ENCODE measurements at places on chromosomes 3 and 15. TPM values are rescaled to one million over a fixed set of nuclear protein-coding genes. Genes with fewer than 3 reads are reported as not detected.

- no peak overlapping the region for H3K4me3 ChIP-seq
- H3K36me3 ChIP-seq: no peaks in the 10 kb centered on the region
- no peak overlapping the region for H3K27ac ChIP-seq
Measured at GRCh38 chr3:62954580-62954979, 79.4 kb upstream of the CADPS start.

- H3K27ac ChIP-seq: no peak overlapping the region
- H3K4me1 ChIP-seq: peaks cover 12% of the 10 kb centered on the region
- no peak for DNase-seq
- H3K36me3 ChIP-seq: no peaks in the 10 kb centered on the region
- no peak overlapping the region for H3K4me3 ChIP-seq
Measured at GRCh38 chr3:59872128-59872527, 822.3 kb upstream of the CFAP20DC start.

DNA sequence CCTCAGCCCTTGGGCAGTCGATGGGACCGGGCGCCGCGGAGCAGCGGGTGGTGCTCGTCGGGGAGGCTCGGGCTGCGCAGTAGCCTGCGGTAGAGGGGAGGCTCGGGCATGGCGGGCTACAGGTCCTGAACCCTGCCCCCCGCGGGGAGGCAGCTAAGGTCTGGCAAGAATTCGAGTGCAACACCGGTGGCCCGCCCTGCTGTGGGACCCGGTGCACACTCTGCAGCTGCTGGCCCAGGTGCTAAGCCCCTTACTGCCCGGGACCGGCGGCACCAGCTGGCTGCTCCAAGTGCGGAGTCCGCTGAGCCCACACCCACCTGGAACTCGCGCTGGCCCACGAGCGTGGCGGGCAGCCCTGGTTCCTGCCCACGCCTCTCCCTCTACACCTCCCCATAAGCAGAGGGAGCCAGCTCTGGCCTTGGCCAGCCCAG, 377.7 kb upstream of the RBMS3 start:
- no peak overlapping the region for H3K27ac ChIP-seq
- no peaks in the 10 kb centered on the region for H3K36me3 ChIP-seq
- H3K4me3 ChIP-seq: no peak overlapping the region
- no peak for DNase-seq
- H3K27me3 ChIP-seq: no peaks in the 10 kb centered on the region
- no peaks in the 10 kb centered on the region for H3K4me1 ChIP-seq

DNA sequence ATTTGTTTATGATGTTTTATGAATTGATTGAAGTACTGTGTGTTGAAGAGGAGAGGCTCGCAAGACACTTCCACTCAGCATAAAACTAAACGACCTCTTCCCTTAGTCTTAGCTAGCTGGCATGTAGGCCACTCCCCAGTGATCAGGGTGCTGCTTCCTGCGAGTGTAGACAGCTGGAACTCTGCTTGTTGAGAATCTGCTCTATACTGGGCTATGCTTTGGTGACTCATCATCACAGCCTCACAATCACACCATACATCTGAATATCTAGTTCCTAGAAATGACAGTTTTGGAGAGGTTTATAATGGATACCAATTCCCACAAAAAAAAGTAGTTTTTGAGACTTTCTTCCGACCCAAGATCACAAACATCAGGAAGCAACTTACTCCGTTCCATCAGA, 1.5 kb upstream of the SLC24A5 start:
- no peaks in the 10 kb centered on the region for H3K4me1 ChIP-seq
- DNase-seq: no peak
- no peak overlapping the region for H3K4me3 ChIP-seq
- no peak overlapping the region for H3K27ac ChIP-seq
- no peaks in the 10 kb centered on the region for H3K36me3 ChIP-seq

- peak; percentile 73 for DNase-seq
- peaks cover 75% of the 10 kb centered on the region for H3K4me1 ChIP-seq
- H3K4me3 ChIP-seq: peak overlapping the region; percentile 81
Measured at GRCh38 chr3:106333911-106334618, 465.3 kb upstream of the CBLB start.

GRCh38 chr3:188819939-188820338, 351.8 kb upstream of the TPRG1 start:
- no peaks in the 10 kb centered on the region for H3K27me3 ChIP-seq
- H3K36me3 ChIP-seq: no peaks in the 10 kb centered on the region
- H3K4me1 ChIP-seq: peaks cover 30% of the 10 kb centered on the region
- peak overlapping the region; percentile 27 for H3K4me3 ChIP-seq

DNA sequence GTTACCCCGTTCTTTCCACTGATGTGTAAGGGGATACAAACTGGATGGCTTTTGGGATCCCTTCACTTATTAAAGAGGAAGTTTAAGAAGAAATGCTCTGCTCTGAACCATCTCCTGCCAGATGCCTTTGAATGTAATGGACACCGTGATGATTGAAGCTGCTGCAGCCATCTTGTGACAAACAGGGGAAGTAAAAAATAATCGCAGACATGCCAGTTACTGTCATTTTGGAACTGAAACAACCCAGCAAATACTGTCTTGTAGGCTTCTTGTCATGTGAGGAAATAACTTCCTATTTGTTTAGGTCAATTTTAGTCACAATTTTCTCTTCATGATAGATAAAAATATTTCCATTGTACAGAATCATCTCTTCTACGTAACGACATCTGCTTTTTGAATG, 224.0 kb downstream of the CHL1 start:
- DNase-seq: no peak
- H3K27ac ChIP-seq: no peak overlapping the region
- no peaks in the 10 kb centered on the region for H3K4me1 ChIP-seq
- no peak overlapping the region for H3K4me3 ChIP-seq
- H3K27me3 ChIP-seq: no peaks in the 10 kb centered on the region

GRCh38 chr15:25739687-25740121, 123.4 kb downstream of the ATP10A start:
- H3K36me3 ChIP-seq: no peaks in the 10 kb centered on the region
- H3K4me1 ChIP-seq: peaks cover 33% of the 10 kb centered on the region
- no peaks in the 10 kb centered on the region for H3K27me3 ChIP-seq
- H3K4me3 ChIP-seq: no peak overlapping the region
- H3K27ac ChIP-seq: no peak overlapping the region

GRCh38 chr3:41258239-41258800, 59.0 kb downstream of the CTNNB1 start:
- no peak for DNase-seq
- no peaks in the 10 kb centered on the region for H3K4me1 ChIP-seq
- H3K27ac ChIP-seq: no peak overlapping the region
- H3K36me3 ChIP-seq: no peaks in the 10 kb centered on the region

DNA sequence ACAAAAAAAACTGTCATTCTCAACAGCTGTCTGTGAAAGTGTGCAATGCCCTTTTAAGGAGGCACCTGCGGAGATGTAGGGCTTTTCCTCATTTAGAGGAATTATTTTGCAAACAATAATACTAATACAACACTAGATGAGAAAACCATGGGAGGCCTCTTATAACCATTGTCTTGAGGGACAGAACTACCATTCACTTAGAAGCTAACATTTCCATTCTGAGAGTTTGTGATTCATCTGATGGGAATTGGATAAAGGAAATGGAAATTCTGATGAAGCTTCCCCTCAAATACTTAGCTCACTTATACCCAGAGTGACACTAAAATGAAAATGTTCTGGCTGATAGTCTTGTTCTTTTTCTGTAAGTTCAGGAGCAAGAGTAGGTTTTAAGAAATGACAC, 147.7 kb downstream of the CADPS start:
- no peak for DNase-seq
- H3K27me3 ChIP-seq: no peaks in the 10 kb centered on the region
- H3K4me1 ChIP-seq: no peaks in the 10 kb centered on the region
- H3K4me3 ChIP-seq: no peak overlapping the region
- no peak overlapping the region for H3K27ac ChIP-seq

GRCh38 chr3:188769831-188770230, 401.9 kb upstream of the TPRG1 start:
- no peaks in the 10 kb centered on the region for H3K27me3 ChIP-seq
- H3K4me3 ChIP-seq: no peak overlapping the region

- DNase-seq: no peak
- no peaks in the 10 kb centered on the region for H3K4me1 ChIP-seq
- peaks cover 15% of the 10 kb centered on the region for H3K36me3 ChIP-seq
- H3K27ac ChIP-seq: no peak overlapping the region
- no peak overlapping the region for H3K4me3 ChIP-seq
- H3K27me3 ChIP-seq: no peaks in the 10 kb centered on the region
Measured at GRCh38 chr3:166809520-166809919, 570.6 kb downstream of the ZBBX start.

- no peaks in the 10 kb centered on the region for H3K27me3 ChIP-seq
- H3K4me3 ChIP-seq: no peak overlapping the region
- H3K36me3 ChIP-seq: no peaks in the 10 kb centered on the region
- DNase-seq: no peak
- H3K4me1 ChIP-seq: no peaks in the 10 kb centered on the region
Measured at GRCh38 chr3:157938154-157938779, 168.0 kb downstream of the SHOX2 start.

DNA sequence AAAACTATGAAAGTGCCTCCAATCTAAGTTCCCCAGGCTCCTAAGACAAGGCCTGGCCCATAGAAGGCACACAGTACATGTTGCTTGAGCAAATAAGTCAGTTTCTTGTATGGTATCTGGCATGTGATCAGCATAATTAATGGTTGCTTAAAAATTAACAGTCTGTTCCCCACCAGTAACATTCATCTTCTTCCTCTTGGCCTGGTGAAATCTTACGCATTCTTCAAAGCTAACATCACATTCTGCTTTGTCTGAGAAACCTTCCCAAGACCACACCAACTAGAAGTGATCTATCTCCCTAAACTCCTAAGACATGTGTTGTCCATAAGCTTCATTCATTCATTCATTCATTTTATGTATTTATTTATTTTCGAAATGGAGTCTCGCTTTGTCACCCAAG, 48.1 kb downstream of the LIPC start:
- H3K27me3 ChIP-seq: no peaks in the 10 kb centered on the region
- no peaks in the 10 kb centered on the region for H3K36me3 ChIP-seq
- H3K27ac ChIP-seq: no peak overlapping the region
- H3K4me3 ChIP-seq: no peak overlapping the region
- DNase-seq: no peak
- peaks cover 47% of the 10 kb centered on the region for H3K4me1 ChIP-seq

DNA sequence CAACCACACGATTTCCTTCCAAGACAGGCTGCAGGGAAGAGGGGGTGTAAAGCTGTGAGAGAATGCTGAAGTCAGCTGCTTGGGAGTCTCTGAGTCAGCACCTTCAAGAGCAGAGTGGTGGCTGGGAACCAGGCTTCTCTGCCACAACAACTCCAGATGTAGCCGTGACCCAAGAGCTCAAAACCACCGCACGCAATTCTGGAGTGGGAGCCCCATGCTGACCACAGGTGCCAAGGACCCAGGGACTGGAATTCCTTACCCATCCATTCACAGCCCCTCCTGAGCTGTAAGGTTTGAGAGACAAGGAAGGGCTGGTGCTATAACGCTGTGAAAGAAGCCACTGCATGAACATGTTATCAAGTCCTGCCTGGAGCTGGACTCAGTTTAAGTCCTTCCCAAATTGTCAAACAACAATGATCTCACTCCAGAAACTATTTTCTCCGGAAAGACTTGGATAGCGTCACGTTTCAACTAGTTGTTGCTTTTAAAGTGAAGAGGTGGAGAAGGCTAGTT, 61.4 kb downstream of the UMPS start:
- H3K27ac ChIP-seq: no peak overlapping the region
- no peak for DNase-seq
- H3K4me1 ChIP-seq: peaks cover 8% of the 10 kb centered on the region
- H3K27me3 ChIP-seq: peaks cover 8% of the 10 kb centered on the region
- H3K36me3 ChIP-seq: no peaks in the 10 kb centered on the region
- no peak overlapping the region for H3K4me3 ChIP-seq

DNA sequence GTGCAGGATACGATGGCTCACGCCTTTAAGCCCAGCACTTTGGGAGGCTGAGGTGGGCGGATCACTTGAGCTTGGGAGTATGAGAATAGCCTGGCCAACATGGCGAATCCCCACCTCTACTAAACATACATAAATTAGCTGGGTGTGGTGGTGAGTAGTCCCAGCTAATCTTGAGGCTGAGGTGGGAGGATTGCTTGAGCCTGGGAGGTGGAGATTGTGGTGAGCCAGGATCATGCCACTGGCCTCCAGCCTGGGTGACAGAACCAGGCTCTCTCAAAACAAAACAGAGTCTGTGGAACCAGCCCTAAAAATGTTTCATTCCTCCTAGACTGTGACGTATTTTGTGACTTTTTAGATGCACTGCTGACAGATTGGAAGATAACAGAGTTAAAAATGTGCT, 34.3 kb upstream of the RAD51 start:
- no peaks in the 10 kb centered on the region for H3K4me1 ChIP-seq
- H3K27ac ChIP-seq: no peak overlapping the region
- DNase-seq: no peak
- H3K27me3 ChIP-seq: no peaks in the 10 kb centered on the region

DNA sequence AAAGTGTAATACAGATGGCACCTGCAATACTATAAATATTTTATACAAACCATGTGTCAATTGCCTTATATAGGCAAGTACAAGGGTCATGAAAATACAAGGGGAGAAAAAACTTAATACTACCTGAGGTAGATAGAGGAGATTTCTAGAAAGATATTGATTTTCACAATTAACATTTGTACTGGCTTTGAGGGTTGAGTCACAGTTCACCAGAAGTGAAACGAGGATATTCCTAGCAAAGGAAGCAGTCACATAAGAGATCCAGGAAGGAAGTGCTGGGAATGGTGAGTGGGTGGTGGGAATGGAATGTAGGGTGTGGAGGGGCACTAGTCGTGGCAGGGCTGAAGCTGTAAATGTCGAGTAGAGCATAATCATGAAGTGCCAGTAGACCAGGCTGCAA, 108.7 kb downstream of the P2RY1 start:
- DNase-seq: no peak
- peaks cover 8% of the 10 kb centered on the region for H3K27me3 ChIP-seq
- H3K4me3 ChIP-seq: no peak overlapping the region
- no peak overlapping the region for H3K27ac ChIP-seq
- H3K4me1 ChIP-seq: no peaks in the 10 kb centered on the region
- H3K36me3 ChIP-seq: no peaks in the 10 kb centered on the region

- no peak overlapping the region for H3K4me3 ChIP-seq
- H3K27me3 ChIP-seq: peaks cover 10% of the 10 kb centered on the region
- H3K27ac ChIP-seq: no peak overlapping the region
- no peaks in the 10 kb centered on the region for H3K36me3 ChIP-seq
- H3K4me1 ChIP-seq: no peaks in the 10 kb centered on the region
- no peak for DNase-seq
Measured at GRCh38 chr3:124156866-124157712, 165.2 kb upstream of the ROPN1 start.

DNA sequence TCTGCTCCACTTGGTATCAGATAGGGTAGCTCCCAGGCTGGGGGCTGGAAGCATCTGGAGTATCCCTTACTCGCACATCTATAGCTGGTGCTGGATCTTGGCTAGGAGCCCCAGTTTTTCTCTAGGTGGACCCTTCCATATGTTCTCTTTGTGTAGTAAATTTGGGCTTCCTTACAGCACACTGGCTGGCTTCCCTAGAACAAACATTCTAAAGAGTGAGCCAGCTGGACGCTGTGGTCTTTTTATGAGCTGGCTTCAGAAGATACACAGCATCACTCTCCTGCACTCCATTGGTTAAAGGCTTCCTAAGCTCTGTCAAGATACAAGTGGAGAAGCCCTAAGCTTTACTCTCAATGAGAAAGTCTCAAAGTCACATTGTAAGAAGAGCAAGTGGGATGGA, 322.1 kb downstream of the WDR72 start:
- no peaks in the 10 kb centered on the region for H3K27me3 ChIP-seq
- H3K27ac ChIP-seq: no peak overlapping the region
- no peak for DNase-seq
- H3K36me3 ChIP-seq: no peaks in the 10 kb centered on the region

GOLGA6L7 gene
- not detected for total RNA-seq

HIGD1A gene
- 78.4 TPM for total RNA-seq

LRTM1 gene
- not detected for total RNA-seq

NPAP1 gene
- total RNA-seq: not detected

SLC38A3 gene
- total RNA-seq: not detected

DISP2 gene
- 1.00 TPM for total RNA-seq

AEN gene
- total RNA-seq: 81.4 TPM

SLC12A1 gene
- not detected for total RNA-seq

PDIA5 gene
- total RNA-seq: 10.3 TPM
